NCI-H1417 treated with DMSO at 0.1 percent for 48 hours (cell line): ENCODE measurements at places on chromosomes 6 and 20.

DNA sequence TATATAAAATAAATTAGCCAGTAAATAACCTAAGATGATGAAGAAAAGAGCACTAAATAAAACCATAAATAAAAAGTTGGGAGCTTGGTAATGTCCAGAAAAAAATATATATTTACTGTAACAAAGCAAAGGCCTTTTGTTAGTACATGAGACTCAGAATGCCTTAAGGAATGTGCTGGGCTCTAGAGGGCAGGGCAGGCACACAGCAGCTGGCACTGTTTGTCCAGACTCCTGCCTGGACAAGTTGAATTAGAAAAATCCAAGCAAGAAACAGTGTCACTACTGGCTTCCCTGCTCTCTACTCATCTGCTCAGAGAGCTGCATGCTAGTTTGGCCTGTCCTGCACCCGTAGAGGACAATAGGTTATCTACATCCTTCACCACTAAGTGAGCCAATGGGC lies 8.8 kb downstream of the DEFB129 start:
- DNase-seq: no peak

GRCh38 chr6:136037242-136037875 lies 185.9 kb downstream of the PDE7B start:
- DNase-seq: no peak

DNA sequence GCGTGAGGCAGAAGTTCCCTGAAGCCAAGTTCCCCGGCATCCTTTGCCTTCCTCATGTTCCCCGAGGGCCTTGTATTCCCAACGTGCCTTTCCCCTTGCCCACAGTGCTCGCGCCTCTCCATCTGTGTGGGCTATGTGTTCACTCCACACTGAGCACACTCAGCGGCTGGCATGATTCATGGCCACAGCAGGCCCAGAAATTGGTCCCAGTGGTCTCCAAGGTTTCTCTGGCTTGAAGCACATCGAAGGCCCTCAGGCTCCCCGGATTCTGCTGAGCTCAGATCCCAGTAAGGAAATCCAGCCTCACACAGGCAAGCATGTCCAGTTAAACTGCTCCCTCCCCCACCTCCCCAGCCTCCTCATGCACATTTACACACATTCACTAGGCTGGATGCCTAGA lies 123.6 kb downstream of the ISM1 start:
- DNase-seq: no peak

GRCh38 chr6:152117156-152118133 lies 310.0 kb downstream of the ESR1 start:
- no peak for DNase-seq
